HAP-1 (cell line): ENCODE measurements at places on chromosomes 7 and 10.

- no peak for DNase-seq
These were observed 19.5 kb downstream of the GLI3 start for GRCh38 chr7:42217548-42217947.

GRCh38 chr10:113651898-113652297, 11.9 kb downstream of the NRAP start:
- DNase-seq: no peak

GRCh38 chr10:45421221-45422097, 47.4 kb downstream of the ALOX5 start:
- no peak for DNase-seq

GRCh38 chr10:60944058-60944909, at the start of gene RHOBTB1:
Gene RHOBTB1 (minus strand): TSS chr10:60944185. CDS start chr10:60911542, 32,643 bp downstream.
- peak; percentile 54 for DNase-seq

DNA sequence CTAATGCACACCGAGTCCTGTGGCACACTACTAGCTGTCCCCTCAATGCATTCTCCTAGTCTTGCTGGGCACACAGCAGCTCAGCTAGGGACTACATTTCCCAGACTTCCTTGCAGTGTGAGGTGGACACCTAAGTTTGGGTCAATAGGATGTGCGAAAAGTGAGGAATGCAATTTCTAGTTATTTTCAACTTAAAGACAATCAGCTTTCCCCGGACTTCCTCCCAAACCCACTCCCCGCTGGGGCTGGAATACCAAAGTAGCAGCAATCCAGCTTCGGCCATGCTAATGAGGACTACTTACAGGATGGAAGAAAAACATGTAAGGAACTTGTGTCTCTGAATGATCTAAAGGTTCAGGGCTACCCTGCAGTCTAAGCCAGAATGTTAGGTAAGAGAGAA, 286.4 kb upstream of the LRRN3 start:
- no peak for DNase-seq
